ENCODE measurements at places on chromosomes 16 and 17.

GRCh38 chr17:31688701-31689100, 170.3 kb downstream of the COPRS start:
- no peak for DNase-seq

GRCh38 chr17:48530208-48530886, 464 bp downstream of the HOXB1 start:
- no peak for DNase-seq

GRCh38 chr17:61221181-61221580, 178.5 kb upstream of the TBX2 start:
- no peak for DNase-seq

DNA sequence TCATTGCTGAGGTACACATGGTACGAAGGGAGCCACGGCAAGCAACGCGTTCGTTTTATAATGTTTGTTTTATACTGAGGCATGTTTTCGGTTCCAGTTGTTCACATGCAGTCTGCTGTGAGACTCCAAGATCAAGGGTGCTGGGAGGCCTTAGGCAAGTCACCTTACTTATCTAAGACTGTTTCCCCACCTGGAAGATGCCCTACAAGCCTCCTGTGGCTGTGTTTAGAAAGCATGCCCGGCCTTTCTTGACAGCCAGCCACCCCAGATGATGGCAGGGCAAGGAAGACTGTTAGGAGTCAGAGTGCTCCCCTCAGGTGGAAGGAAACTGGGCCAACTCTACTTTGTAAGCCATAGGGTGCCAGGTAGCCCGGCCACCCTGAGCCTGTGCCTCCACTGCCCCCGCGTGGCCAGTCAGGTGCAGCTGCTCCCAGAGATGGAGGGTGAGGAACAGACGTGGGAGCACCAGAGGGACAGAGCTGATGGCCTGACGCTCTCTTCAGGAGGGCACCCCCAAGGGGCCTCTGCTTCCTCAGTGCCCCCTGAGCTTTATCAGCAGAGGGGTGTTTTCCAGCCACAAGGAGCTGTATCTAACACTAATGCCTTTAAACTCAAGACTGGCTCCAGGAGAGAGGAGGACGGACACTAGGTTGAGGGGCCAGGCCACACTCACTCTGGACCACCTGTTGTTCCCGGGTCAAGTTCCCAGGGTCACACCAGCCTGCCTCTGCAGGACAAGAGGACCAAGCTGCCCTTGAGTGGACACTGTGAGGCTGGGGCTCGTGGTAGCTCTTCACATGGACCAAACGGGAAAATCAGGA, 5.4 kb downstream of the NAT9 start:
- DNase-seq, result peak; percentile 71

DNA sequence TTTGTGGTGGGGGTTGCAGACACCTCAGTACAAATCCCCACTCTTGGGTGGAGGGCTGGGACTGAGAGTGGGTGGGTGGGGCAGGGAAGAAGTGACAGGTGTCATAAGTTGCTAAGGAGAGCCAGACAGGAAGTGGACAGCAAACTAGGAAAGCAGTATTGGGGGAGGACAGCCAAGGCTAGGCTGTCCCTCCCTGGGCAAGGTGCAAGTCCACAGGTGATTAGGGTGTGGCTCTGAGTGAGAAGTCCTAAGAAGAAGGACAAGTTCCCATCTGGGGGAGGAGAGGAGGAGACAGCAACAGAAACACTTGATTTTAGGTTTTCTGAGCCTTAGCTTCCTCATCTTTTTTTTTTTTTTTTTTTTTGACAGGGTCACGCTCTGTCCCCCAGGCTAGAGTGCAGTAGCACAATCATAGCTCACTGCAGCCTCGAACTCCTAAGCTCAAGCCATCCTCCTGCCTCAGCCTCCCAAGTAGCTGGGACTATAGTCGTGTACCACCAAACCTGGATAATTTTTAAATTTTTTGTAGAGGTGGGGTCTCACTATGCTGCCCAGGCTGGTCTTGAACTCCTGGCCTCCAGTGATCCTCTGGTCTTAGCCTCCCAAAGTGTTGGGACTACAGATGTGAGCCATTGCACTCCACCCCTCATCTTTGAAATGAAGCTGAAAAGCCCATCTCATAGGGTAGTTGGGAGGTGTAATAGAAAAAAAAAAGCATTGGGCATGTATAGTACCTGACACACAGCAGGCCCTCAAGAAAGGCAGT, 2.5 kb downstream of the MAPK3 start:
- DNase-seq, result no peak

DNA sequence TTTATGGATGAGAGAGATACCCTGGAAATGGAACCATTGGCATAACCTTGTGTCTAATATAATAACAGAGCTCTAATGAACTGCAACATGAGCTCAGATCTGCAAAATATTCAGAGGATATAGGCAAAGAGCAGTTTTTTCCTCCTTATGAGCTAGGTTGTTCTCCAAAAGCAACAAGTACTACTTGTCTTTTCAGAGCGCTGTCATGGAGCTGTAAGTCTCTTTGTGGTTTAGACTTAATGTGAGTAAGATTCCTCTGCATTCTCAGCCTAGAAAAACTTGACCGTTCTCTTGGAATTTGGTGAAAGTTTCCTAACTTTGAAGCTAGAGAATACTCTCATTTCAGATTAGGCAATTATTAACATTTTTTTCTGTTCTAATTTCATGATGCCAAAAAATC, 85.2 kb downstream of the FTO start:
- DNase-seq, result no peak

- no peak for DNase-seq
Measured at GRCh38 chr16:90072442-90073105, 4.6 kb downstream of the PRDM7 start.

DNA sequence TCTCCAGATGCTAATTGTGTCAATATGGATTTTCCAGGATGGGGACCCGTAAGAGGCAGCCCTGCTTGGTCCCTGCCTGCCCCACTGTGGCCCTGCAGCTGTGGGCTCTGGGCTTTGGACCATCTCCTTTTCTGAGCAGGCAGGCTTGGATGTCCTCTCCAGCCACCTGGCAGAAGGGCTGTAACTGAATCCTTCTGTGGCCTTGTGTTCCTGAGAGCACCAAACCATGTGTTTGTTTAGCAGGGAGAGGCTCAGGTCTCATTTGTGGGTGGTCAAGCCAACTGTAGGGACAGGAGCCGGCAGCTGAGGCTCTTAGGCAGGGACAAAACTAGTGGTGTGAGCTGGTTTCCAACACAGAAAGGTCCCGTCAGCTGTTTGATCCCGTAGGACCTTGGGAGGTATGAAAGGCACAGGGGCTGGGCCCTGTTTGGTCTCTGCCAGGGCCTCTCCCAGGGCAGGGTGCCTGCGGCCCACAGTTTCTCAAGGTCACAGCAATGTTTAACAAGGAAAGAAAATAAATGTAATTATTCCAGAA, 18.5 kb downstream of the SEC14L5 start:
- DNase-seq, result no peak

- no peak for DNase-seq
Measured at GRCh38 chr16:75482434-75483205, 12.6 kb downstream of the CHST6 start.

GRCh38 chr16:22621586-22622155, 111.0 kb downstream of the NPIPB5 start:
- no peak for DNase-seq

GRCh38 chr16:49201118-49201517, 80.5 kb downstream of the CBLN1 start:
- no peak for DNase-seq

DNA sequence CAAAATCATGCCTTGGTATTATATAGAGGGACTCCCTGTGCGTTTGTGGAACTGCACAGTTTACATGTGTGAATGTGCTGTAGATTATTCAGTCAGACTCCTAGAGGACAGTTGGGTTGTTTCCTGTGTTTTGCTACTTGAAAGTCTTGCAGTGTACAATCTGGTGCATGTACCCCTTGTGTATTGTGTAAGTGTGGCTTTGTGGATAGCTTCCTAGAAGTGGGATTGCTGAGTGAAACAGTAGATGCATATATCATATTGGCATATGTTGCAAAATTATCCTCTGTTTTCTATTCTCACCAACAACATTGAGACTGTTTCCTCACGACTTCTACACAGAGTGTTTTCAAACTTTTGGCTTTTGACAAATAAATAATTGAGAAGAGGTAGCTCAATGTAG, 263.7 kb downstream of the MAP2K6 start:
- no peak for DNase-seq

DNA sequence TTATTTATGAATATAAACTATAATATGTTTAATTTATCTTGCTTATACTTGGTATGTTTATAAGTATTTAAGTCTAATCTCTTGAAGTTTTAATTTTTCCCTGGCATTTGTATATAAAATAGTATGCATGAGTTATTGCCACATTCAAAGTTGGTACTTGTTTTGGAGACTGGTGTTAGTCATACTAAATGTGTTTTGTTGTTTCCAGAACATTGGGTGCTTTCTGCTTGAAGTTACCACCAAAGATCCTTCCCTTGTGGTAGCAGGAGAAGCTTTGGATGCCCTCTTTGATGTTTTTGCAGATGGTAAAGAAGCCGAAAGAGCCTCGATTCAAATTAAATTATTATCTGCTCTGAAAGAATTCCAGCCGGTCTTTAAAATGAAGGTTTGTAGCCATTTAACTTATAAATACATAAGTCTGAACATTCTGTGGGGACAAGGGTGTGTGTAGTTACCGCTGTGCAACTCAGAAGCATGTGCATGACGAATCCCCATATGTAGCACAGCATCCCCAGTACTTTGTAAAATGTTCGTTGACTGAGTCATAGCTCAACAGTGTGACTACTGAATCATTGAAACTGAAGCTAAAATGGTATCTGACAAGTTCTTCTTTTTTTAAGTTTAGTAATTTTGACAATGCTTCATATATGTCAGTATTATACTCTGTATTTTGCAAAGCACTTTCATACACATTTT, 36.4 kb downstream of the HEATR3 start:
- no peak for DNase-seq

DNA sequence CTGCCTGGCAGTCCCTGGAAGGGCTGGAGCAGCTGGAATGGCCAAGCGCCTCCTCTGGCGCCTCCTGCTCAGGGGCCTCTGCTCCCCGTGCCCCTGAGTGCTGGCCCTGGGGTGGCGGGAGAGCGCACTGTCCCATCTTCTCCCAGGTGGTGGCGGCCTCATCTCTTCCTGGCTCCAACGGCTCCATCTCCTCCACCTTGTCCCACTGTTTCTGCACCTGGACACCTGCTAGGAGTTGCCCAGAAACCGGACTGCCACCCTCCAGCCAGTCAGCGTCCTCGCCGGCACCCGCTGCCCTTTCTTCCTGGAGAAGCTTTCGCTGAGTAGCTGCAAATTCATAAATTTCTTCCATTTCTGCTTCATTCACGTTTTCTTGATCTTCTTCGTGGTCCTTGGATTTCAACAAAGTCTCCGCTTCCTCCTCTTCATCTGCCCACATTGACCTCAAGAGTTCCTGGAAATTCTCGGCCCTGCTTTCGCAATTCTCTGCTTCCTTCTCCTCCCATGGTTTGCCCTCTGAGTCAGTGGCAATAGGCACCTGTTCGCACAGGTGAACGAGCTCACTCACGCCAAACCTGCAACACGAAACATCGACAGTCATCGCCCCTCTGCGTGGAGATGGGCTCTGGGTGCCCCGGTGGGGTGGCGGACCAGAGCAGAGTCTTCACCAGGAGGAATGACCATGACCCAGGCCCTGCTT, 13.7 kb upstream of the NLRC3 start:
- no peak for DNase-seq

All from NAMALWA (cell line).